ENCODE measurements at places on chromosomes 2 and 18.
A peak's percentile ranks its signal among the peaks of the same experiment; 100 is the strongest.

DNA sequence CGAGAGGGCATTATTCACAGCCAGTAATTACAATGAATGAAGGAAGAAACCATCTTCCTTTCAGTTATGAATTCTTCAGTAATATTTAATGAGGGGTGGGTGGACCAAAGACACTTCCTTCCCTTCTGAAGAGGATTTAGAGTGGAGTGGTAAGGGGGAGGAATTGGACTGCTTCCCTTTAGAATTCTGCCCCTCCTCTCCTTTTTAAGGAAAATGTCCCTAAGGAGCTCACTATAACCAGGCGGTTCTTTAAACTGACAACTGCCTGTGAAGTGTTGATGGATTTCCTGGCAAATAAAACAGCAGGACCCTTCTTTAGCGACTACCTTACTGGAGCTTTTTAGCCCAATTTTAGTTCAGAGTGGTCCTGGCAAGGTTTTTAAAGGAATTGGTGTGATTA is 86.4 kb downstream of the LIMS1 start:
- no peak for DNase-seq

- DNase-seq: no peak
Observed at GRCh38 chr2:17791817-17792130, 24.5 kb upstream of the MSGN1 start.

DNA sequence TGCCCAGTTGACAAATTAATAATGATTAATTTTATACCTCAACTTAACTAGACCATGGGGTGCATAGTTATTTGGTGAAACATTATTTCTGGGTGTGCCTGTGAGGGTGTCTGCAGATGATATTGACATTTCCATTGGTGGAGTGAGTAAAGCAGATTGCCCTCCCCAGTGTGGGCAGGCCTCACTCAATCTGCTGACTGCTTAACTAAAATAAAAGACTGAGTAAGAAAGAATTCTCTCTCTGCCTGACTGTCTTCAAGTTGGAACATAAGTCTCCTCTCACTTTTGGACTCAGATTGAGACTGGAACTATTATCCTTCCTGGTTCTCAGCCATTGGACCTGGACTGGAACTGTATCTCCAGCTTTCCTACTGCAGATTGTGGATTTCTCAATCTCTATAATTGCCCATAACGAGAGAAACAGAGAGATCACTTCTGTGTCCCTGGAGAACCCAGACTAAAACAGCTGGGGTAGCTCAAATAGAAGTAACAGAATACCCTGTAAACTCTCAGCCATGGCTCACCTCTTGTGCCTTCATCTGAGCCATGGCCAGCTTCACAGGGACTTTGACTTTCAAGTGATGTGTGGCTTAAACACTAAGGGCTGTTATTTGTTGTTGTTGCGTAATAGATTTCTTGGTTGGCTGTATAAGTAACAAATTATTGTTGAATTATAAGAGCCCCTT is 575.3 kb upstream of the RAB6C start:
- no peak for DNase-seq

DNA sequence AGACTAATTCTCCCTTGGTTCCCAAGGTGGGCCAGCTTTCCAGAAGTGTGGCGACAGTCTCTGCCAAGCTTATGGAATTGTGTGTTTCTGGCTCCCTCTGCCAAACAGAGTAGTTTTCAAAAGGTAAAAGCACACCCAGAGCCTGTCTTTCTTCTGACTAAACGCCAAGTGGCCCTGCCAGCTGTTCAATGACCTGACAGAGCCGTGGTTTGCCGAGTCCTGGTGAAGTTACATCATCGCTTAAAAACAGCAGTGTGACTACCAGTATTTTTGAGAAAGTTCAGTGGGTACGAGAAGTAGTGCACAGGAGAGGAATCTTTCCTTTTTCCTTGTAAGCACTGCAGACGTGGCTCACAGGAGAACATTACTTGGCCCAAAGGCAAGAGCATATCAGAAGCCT is 1.9 kb downstream of the PER2 start:
- no peak for DNase-seq

- DNase-seq: no peak
Observed at GRCh38 chr18:59623456-59624368, 73.5 kb downstream of the CCBE1 start.

- DNase-seq: no peak
Observed at GRCh38 chr2:112272669-112273068, 2.7 kb upstream of the ZC3H6 start.

GRCh38 chr2:225353579-225354085 is 45.9 kb upstream of the NYAP2 start:
- DNase-seq: no peak

- DNase-seq: no peak
Observed at GRCh38 chr2:219744066-219744465, 116.6 kb downstream of the SLC4A3 start.

DNA sequence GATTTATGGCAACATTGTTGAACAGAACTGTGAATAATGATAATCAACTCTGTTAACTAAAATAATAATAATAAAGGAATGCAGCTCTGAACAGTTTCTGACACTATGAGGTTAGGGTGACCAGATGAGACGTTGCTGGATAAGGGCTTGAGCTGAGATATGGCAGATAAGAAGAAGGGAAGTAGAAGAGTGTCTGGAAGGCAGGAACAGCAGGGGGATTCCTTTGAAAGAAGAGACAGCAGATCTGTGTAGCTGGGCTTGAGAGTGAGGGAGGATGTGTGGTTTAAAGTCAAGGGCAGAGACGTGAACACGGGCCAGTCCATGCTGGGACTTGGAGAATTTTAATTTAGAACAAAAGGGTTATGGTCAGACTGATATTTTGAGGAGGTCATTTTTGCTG is 273.1 kb upstream of the SLC14A2 start:
- no peak for DNase-seq

DNA sequence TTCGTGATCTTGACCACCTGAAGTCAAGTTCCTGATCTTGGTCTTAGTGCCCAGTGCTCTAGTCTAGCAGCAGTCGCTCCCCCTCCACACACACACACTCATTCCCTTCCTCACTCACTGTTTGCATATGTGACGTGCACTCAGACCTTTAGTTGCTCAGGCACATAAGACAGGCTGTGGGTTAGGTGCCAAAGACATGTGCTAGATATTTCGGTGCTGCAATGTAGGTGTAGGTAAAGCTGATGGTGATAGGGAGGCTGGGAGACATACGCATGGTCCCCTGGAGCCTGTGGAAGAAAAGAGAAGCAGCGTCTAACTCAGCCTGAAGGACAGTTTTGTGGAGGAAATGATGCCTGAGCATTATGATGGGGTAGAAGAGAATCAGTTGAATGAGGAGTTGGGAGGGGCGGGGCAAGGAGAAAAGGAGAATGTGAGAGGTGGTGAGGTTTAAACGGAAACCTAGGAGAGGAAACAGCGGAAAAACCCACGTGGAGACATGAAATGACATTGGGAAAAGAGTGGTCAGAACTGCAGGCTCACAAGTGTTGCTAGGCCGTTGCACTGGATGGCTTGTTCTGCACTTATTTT is 3.8 kb downstream of the TTC39C start:
- DNase-seq: no peak

- DNase-seq: no peak
Observed at GRCh38 chr2:113284476-113284875, 5.8 kb upstream of the PAX8 start.

GRCh38 chr18:65468881-65469280 is 281.9 kb upstream of the CDH7 start:
- no peak for DNase-seq

- peak; percentile 27 for DNase-seq
Observed at GRCh38 chr2:38075507-38076151, at the start of gene CYP1B1. CYP1B1 (minus strand) TSS chr2:38076151; CDS start chr2:38075388, 763 bp downstream.

DNA sequence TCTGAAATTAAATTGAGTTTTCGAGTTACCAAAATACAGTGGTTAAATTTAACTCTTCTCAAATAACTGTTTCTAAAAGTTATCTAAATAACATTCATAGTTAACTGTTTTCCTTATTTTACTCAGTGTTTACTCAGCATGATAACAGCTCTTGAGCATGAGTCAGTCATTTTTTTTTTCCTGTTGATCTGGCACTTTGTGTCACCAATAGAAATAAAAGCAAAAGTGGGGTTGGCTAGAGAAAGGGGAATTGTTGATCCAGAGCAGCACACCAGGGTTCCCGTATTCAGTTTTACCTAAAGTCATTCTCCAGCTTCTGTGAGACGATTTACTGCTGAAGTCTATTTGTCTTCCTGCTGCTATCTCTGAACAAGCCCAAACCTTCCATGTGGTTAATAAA is 851.6 kb downstream of the DCC start:
- no peak for DNase-seq

- no peak for DNase-seq
Observed at GRCh38 chr2:67462738-67463496, 65.8 kb downstream of the ETAA1 start.

- DNase-seq: no peak
Observed at GRCh38 chr2:239544918-239545465, 144.2 kb upstream of the HDAC4 start.

DNA sequence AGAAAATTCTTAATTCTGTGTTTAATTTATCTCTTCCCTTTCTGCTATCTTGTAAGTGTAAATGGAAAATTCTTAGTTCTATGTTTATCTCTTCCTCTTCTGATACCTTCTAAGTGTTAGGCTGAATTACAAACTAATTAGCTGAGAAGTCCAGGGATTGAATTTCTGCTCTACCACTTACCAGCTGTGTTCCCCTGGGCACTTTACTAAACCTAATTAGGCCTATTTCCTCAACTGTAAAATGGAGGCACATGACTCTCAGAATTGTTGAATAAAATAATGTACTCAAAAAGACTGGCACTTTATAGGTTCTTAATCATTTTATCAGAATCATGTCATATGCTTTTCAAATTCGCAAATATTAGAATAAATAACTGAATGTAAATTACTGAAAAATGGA is 146.3 kb downstream of the MAP2 start:
- DNase-seq: no peak

- peak; percentile 52 for DNase-seq
Observed at GRCh38 chr2:230643576-230644291, 68.9 kb upstream of the CAB39 start.

DNA sequence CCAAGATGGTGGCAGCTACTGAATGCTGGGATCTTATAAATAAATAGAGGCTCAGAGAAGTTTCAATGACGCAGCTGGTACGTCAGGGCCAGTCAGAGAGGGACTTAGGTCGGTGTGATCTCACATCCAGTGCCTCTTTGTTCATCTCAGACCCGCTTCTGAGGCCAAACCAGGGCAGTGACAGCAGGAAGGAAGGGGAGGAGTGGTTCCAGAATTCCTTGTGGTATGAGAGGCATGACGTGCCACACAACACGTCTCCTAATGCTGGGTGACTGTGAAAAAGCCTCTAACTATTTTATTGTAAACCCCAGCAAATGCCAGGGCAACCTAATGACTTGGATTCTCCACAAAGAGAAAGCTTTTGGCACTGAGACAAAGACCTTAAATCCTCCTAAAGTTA is 423.3 kb downstream of the LPIN1 start:
- no peak for DNase-seq

- DNase-seq: no peak
Observed at GRCh38 chr2:84212611-84213314, 246.3 kb downstream of the SUCLG1 start.

GRCh38 chr2:68569604-68570003 is 73.8 kb upstream of the PROKR1 start:
- no peak for DNase-seq

- DNase-seq: no peak
Observed at GRCh38 chr2:30693821-30694281, 113.4 kb downstream of the CAPN13 start.

DNA sequence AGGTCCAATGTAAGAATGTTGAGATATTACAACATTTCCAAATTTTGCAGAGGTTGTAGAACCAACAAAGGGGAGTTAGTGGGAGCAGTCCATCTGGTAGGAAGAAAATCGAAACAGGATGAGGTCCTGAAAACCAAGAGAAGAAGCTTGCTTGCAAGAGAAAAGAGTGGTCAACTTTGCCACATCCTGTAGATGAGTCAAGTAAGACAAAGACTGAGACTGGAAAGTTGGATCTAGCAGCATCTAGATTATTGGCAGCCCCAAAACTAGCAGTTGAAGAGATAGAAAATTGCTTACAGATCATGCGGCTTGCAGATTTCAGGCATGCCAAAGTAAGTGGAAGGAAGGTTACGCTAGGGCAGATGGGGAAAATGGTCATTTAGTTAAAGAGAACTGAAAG is 378.9 kb downstream of the GRB14 start:
- DNase-seq: no peak

DNA sequence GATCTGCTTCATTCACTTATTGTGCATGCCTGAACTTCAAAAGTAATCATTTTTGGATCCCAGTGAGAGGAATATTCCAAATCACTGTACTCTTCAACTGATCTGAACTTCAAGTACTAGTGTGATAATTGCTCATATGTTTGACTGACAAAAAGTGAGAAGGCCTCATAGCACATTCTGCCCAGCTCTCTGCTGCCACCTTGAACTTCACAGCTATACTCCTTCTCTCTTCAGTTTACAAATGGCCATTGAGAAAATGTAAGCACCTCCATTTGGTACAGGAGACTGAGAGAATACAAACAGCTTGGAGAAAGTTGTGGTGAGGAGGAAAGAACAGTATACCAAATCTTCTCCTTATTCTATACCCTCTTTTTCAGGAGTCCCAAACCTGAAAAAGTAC is 946.0 kb upstream of the CHAC2 start:
- DNase-seq: no peak

GRCh38 chr2:88095022-88095421 is 27.4 kb downstream of the SMYD1 start:
- DNase-seq: no peak

DNA sequence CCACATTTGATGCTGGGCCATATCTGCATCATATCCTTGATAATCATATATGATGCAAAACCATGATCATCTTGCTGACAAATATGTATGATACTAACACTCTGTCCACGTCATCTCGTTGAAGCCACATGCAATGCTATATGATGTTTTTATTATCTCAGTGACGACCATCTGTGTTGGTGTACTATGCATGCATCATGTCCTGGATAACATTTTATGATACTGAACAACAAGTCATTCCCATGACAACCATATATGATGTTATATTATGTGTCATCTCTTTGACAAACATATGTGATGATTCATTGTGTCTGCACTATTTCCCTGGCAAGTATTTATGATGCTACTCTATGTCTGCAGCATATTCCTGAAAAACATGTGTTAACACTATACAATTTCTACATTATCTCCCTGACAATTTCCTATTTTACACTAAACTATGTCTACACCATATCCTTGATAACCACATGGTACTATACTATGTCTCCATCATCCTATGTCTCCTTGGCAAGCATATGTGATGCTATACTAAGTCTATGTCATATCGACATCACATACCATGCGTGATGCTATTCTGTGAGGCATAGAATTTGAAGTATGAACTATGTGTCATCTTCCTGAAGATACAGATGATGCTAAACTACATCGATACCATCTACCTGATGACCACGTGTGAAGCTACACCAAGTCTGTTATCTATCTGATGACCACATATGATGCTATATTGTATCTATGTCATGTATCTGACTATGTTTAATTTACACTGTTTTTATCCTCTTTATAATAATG is 37.0 kb downstream of the DAW1 start:
- DNase-seq: no peak

GRCh38 chr2:29485631-29486030 is 370.4 kb downstream of the CLIP4 start:
- DNase-seq: no peak

- no peak for DNase-seq
Observed at GRCh38 chr2:696463-696862, 19.3 kb upstream of the TMEM18 start.

GRCh38 chr18:1017227-1018058 is 112.8 kb downstream of the ADCYAP1 start:
- no peak for DNase-seq

All from NCI-H510A (cell line).